ENCODE measurements at places on chromosomes 7 and 10.

- no peak for DNase-seq
Observed at GRCh38 chr10:70588859-70589570, 13.5 kb downstream of the PRF1 start.

DNA sequence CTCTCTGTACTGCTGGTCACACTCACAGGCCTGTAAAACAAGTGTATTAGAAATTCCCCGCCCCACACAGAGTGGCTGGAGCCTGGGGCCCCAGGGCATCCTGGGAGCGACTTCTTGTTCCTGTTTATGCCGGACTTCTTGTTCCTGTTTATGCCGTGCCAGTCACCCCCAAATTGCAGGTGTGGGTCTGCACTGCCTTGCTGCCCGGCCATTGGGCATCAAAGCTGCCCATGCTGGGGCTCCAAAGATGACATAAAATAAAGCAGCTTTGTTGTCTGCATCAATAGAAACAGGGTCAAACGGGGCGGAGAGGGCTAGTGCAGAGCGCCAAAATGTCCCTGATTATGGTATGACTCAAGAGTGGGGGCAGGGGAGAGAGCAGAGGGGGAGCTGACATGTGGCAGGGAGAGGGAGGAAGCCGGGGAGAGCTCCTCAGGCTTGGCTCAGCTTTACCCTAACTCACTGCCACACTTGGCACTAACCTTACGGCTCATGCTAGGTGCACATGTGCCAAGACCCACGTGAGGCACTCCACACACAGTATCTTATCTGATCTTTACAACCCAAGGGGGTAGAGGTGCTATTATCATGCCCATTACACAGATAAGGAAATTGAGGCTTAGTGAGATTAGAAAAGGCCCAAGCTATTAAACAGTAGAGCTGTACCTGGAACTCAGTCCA lies 98.4 kb downstream of the PIP4K2A start:
- peak; percentile 71 for DNase-seq

GRCh38 chr10:87930934-87931835 lies 67.8 kb downstream of the PTEN start:
- no peak for DNase-seq

DNA sequence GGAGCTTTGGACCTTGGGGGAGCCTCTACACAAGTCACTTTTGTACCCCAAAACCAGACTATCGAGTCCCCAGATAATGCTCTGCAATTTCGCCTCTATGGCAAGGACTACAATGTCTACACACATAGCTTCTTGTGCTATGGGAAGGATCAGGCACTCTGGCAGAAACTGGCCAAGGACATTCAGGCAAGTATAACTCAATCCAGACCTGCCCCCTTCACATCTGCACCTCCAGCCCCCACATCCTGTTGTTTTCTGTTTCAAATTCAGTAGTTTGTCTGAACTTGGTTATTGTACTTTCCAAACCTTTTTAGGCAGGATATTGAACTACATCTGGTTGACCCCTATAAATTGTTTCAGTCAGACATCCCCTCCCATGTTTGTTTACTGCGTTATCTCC lies 62.4 kb upstream of the CC2D2B start:
- no peak for DNase-seq

DNA sequence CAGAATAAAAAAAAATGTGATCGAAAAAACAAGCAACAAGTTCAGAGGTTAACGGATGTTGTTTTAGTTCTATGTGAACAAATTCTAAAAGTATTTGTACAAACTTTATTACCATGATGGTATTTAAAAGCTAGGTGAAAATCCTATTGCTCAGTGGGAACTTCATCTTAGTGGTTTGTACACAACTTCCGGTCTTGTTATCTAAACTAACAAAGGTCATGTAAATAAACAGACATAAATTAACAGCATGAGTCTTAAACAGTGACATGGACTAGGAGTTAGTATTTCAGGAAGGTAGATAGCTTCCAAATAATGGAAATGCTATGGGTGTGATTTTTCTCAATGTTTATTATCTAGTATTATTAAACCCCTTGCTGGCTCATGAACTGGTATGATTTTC lies 83.8 kb downstream of the SPAG6 start:
- no peak for DNase-seq

DNA sequence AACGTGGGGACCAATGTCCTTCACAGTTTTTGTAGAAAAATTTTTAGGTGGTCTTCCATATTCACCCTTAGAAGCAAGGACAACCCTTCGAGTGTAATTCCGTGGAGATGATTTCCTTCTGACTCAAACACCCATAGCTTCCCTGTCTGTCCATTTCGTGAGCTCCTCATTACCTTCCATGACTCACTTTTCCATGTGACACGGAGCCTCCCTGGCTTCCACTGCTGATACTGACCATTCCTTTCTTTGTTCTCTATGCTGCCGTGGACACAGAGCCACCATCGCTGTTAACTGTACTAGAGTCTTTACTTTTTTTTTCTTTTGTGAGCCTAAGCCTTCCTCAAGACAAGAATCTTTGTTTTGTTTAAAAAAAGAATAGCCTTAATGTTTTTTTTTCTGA lies 12.5 kb upstream of the ARMS2 start:
- DNase-seq: no peak

DNA sequence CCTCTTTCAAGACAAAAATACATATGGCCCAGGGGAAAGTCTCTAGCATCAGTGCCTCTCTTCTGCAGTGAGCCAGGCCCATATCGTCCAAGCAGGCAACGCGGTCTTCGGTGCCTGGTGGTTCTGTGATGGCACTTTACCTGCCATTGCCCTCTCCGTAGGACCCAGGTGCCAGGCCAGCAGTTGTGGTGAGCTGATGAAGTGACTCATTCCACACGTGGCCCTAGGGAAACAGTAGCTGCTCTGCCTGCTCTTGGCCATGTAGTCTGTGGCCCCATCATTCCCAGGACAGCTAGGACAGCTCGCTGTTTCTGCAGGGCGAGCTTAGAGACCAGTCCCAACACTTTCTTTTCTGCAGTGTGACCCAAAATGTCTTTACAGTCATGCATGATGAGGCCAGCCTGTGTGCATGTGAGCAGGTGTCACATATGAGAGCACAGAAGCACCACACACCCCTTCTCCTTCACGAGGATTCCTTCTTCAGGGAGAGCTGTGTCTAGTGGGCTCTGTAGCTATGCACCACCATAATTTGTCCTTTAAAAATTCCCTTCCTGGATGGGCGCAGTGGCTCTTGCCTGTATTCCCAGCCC lies 39.0 kb downstream of the SVIL start:
- no peak for DNase-seq
